ENCODE measurements at places on chromosomes 1 and 21.

DNA sequence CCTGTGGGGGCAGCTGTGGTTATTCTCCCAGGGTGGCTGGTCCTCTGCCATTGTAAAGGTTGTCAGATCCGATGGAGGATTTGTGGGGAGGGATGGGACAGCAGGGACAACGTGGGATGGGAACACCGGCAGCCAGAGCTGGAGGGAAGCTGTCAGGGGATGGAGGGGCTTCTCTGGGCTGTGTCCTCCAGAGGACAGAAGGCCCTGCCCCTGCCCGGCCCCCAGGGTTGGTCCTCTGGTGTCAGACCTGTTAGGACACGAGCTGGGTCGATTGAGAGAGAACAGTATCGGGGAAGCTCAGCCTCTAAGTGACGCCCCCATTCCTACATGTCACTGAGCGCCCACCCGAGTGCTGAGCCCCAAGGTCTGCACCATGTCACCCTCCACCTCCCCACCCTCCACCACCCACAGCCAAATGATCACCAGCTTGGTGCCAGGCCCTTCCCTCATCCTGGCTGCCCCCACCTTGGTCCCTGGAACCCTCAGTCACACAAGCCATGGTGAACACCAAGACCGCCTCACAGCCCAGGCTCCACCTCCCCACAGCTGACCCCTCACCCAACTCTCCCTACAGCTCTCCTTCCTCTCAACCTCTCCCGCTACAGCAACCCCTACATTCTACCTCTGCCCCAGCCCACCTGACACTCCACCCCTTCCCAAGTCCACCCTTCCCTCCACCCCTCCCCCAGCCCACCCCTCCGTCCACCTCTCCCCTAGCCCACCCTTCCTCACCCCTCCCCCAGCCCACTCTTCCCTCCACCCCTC is 244.4 kb downstream of the MATN1 start:
- no peak for DNase-seq

DNA sequence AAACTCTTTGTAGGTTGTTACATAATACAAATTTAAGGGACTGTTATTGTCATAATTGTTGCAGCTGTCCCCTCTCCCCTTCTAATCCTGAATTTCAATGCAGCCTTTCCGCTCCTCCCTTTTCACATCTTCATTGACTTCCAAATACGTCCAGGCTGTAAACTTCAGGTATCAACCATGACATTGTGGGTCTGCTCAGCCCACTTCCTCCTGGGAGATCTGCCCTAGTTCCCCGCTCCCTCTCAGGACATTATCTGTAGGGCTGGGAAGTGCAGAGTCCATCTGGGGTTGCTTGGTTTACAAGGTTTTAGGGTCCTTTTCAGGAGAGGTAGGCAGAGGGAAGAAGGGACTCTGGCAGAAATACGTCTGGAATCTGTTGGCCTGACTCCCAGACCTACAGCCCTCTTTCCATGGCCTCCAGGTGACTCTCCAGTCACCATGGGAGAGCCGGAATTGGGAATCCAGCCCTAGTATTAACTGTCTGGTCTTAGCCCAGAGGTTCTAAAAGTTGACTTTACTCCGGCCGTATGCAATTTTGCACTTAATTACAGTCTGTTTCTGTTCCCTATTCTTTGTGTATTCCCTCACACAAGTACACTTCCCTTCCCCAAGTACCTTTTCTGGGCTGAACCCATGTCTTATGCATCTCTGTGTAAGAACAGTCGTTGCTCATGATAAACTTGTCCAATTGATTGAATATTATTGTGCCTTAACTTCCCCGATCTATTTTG is 4.7 kb upstream of the DENND2D start:
- no peak for DNase-seq

GRCh38 chr1:119331190-119331515 is 37.4 kb upstream of the HAO2 start:
- no peak for DNase-seq

GRCh38 chr1:2582391-2582790 is 4.2 kb upstream of the PRXL2B start:
- DNase-seq: no peak
